ENCODE measurements at places on chromosomes 12 and 14.

GRCh38 chr14:95835121-95835730 lies 41.4 kb upstream of the TUNAR start:
- DNase-seq, result no peak

DNA sequence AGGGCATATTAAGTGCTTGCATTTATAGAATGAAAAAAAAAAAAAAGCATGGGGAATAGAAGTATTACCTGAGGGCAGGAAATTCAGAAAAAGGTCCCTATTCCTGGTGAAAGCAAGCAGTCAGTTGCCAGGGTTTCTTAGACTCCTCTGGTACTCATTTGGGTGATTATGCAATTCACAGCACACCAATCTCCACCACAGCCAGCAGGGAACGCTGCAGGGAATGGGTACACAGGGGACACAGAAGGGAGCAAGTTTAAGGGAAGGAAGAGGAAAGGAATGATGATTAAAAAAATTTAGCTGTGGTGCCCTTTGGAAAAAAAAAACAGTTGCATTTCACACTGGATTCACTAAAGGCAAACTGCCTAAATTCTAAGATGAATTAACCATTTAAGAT lies 14.2 kb downstream of the BLTP3B start:
- peak; percentile 23 for DNase-seq

- no peak for DNase-seq
Observed at GRCh38 chr14:105838591-105839424, 312.4 kb downstream of the TMEM121 start.

- DNase-seq, result no peak
Observed at GRCh38 chr12:1852076-1852475, 31.7 kb downstream of the LRTM2 start.

- DNase-seq, result no peak
Observed at GRCh38 chr14:101231828-101232227, 328.3 kb upstream of the RTL1 start.

GRCh38 chr14:54251356-54251755 lies 145.5 kb upstream of the CDKN3 start:
- DNase-seq, result no peak

- no peak for DNase-seq
Observed at GRCh38 chr14:64186231-64187129, 107.7 kb downstream of the ESR2 start.

DNA sequence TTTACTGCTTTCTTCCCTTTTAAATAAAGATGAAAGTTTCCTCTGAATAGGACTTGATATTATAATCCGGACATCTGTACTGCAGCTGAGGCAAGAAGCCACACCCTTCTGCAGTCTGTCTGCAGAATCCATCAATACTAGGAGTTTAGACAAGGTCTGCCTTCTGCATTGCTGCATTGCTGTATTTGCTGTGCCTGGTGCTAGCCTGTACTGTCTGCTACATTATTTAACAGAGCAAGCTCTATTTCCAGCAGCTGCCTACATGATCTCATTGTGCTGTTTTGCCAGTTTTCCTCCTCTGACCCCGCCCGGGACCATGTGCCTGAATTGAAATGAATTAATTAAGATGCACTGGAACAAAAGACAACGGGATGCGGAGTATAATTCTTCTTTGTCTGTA lies 1.7 kb downstream of the TUBA1A start:
- peak; percentile 11 for DNase-seq

GRCh38 chr12:97921979-97922722 lies 459.5 kb downstream of the RMST start:
- DNase-seq, result no peak

GRCh38 chr12:4145990-4146859 lies 127.3 kb upstream of the CCND2 start:
- DNase-seq, result no peak

- DNase-seq, result no peak
Observed at GRCh38 chr14:82432301-82433105, 898.9 kb upstream of the SEL1L start.

GRCh38 chr12:89040146-89040964 lies 311.9 kb downstream of the DUSP6 start:
- DNase-seq, result no peak

GRCh38 chr14:101634202-101634849 lies 73.0 kb downstream of the DIO3 start:
- no peak for DNase-seq

DNA sequence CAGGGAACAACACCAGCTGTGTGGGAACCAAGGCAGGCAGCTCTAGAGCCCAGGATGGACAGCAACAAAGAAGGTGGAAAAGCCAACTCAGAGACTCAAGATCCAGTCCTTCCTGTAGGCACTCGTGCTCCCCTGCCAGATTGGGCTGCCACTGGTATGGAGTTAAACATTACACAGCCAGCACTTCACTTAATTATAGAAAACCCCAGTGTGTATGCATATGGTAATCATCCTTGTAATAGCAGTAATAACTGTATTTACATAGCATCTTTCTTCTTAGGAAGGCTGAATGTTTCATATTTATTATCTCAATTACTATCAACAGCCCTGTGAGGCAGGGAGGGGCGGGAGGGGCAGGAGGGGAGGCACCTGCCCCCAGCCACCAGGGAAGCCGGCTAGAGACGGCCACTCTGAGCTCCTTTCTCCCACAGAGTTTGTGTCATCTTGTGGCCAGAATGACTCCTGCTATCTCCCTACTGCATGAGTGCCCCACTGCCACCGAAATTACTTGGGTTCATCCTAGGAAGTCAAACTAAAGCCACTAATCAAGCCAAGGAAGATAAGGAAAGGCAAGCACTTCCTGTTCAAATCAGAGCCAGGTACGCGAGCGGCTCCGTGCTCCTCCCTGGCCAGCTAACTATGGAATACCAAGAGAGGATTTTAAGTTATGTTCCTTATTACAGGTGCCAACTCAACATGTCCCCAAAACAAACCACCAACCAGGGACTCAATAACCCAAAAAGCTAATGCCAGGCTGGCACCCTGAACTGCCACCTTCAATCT lies 15.7 kb upstream of the RAB35 start:
- DNase-seq, result no peak

- DNase-seq, result no peak
Observed at GRCh38 chr12:132311201-132311915, 18.0 kb downstream of the GALNT9 start.

DNA sequence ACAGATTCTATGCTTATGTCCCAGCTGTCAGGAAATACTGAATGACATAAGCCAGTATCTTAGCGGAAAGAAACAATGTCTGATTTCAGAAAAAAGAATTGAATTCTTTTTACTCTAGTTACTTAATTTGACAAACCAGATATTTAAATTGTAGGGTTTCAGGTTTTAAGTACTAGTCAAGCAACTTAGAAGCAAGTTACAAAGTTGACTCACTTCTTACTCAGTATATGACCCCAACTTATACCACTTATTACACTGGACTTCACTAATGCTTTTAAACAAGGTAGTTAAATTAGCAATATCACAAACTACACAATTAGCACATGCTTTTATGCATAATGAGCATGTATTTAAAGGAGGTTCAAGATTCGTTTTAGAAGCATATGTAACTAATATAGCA lies 7.1 kb downstream of the GMFB start:
- DNase-seq, result no peak

GRCh38 chr12:90909069-90909770 lies 45.8 kb downstream of the CCER1 start:
- peak; percentile 17 for DNase-seq

DNA sequence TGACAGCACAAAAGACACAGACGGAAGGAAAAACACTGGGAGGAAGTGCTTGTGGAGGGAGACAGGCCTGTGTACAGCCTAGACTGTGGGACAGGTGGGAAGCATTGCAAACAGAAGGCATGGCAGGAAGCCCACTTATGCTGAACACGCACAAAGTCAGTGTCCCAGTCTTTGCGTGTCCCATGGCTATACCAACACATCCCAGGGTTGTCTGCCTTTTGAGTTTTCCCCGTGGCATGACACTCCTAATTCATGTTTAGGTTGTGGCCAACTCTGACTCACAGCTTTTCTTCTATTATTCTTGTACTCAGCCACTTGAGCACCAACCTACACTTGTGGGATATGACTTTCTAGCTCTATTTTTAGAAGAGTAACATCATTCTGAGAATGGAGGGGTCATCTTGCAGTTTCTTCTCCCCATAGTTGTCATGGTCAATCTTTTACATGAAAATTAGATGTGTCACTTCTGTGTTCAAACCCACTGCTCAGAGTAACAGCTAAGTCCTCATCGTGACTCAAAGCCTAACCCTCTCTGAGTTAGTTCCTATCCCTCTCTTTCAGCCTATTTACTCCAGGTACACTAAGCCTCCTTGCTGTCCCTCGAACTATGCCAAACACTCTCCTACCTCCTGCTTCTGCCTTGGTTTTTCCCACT lies 27.5 kb upstream of the JPH4 start:
- DNase-seq, result no peak

All from erythroblast (primary cell).